Hepatocyte (in vitro differentiated cells): ENCODE measurements at places on chromosomes 6 and 20. TPM values are rescaled to one million over a fixed set of nuclear protein-coding genes. Genes with fewer than 3 reads are reported as not detected.

GRCh38 chr20:36670665-36671357 is 24.8 kb upstream of the SLA2 start:
- DNase-seq = peak; percentile 34

- no peak for DNase-seq
Measured at GRCh38 chr20:48919336-48919881, 2.1 kb upstream of the ARFGEF2 start.

- no peak for DNase-seq
Measured at GRCh38 chr20:4427940-4428586, 293.6 kb upstream of the PRND start.

- DNase-seq = no peak
Measured at GRCh38 chr20:17871181-17871580, 97.4 kb downstream of the SNX5 start.

DNA sequence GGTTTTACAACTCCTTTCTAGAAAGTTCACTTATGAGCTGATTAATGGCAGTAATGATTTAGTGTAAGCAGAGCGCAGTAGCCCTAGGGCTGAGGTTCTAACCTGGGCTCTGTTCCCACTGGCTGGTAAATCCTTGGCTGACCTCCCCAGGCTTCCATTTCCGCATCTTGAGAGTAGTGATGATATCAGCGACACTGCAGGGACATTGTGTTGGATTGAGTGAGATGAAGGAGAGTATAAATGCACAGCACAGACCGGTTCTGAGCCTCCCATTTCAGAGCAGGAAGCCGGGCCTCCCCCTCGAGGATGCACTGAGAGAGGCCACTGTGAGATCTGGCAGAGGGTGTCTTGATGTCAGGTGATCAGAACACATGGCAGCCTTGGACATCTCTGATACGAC is 477.2 kb upstream of the SULF2 start:
- no peak for DNase-seq

GRCh38 chr6:136992113-136992512 is 52.7 kb downstream of the IL20RA start:
- no peak for DNase-seq

DNA sequence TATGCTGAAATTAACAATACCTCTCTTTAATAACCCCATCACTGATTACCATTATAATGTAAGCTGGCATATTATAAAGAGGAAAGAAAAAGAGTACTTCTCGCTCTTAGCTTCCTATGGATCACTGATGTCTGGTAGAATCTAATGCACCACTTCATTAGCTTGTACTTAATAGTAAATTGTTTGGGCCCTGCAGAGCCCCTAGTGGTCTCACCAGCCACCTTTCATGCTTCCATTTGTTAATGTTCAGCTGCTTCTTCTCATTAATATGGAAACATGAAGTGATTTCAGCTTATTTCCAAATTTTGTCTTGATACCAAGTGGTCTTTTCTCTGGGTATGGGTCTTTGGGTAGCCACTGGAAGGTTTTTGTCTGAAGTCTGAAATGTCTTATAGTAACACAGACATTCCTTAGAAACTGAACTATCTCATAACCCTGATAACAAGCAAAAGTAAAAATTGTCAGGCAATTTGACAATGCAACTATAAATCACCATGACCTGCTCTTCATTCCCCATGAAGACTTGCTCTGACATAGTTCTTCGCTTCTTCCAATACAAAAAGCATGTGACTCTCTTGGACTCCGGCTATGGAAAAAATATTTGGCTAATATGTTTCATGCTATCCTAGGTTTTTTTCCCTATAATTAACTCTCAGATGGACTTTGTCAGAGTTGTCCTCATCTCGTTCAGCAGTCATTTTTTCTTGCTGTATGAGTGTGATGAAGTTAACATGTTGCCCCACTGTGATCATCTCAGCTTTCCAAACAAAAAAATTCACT is 395.8 kb upstream of the MARCKS start:
- no peak for DNase-seq

DNA sequence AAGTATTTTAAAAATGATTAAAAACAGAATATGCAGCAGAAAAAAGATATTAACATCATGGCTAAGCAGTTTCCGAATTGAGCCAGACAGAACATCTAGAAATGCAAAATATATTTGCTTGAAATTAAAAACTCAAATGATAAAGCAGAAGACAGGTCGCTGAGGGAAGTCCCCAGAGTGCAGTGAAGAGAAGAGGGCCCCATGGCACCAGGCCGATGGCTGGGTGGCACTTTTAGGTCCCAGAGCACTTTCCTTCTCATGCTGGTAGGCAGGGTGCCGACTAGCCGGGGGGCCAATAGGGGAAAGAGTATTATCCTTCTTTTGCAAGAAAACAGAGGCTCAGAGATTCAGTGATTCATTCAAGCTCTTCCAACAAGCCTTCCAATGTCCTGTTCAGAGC is 58.9 kb downstream of the MYH7B start:
- DNase-seq = no peak

DNA sequence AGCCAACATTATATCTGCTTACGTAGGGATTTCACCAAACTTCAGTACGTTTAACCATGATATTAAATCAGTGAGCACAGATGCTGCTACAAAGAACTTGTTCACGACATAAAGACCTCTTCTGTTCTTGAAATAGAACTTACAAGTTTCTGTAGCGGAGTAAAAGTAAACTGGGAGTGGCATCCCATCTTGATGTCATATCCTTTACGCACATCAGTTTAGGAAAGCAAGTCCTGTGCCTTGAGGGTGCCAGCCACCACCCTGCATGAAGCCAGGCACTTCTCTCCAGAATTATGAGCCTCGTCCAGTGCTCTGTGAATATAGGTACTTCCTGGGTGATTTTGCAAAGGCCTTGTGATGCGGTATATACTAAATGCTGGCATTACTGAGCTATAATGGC is 122.6 kb downstream of the BTBD3 start:
- no peak for DNase-seq

GRCh38 chr6:35086636-35087360 is 54.3 kb downstream of the TCP11 start:
- DNase-seq = no peak

DNA sequence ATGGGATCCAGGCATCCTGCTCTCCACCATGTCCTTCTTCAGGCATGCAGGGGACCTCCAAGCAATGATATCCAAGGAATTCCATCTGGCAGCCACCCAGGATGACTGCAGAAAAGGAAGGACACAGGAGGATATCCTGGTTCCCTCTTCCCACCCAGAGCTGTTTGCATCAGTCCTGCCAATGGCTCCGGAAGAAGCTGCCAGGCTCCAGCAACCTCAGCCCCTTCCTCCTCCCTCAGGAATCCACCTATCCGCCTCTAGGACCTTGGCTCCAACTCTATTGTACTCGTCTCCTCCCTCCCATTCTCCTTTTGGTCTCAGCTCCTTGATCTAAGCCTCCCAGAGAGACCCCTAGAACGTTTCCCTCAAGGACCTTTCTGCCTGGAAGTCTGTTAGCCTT is 733 bp upstream of the PSORS1C2 start:
- no peak for DNase-seq

GRCh38 chr6:12458558-12458957 is 168.4 kb downstream of the EDN1 start:
- DNase-seq = no peak

GRCh38 chr20:10708351-10709185 is 34.8 kb upstream of the JAG1 start:
- DNase-seq = peak; percentile 32

DNA sequence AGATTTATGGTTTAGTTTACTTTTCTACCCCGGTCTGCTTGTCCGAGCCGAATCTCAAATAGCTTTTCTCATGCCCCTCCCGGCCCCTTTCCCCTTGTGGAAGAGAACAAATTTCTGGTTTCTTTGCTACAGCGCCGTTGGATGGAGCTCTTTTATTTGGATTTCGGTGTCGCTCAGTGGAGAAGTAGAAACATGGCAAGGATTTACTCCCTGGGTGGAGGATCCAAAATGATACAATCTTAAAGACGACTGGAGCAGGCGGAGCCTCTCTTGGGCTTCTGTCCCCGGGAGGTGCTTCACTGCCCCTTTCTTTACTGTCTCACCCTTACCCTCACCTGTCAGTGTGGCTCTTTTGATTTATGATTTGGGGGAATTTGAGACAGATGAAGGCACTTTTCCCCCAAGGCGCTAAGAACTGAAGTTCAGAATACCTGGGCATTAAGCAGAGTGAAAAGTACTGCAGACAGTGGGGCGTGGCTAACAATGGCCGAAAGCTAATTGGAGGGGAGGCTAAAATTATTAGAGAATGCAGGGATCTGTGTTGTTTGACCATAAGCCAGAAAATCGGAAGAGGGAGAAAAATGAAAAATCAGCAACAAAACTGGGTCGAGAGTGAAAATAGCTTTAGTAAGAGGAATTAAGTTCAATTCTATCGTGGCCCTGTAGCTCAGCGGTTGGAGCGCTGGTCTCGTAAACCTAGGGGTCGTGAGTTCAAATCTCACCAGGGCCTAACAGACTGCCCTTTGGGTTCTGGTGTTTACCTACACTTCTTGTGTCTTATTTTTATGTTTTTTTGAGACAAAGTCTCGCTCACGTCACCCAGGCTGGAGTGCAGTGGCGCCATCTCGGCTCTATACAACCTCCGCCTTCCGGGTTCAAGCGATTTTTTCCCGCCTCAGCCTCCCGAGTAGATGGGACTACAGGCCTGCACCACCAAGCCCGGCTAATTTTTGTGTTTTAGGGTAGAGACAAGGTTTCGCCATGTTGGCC is 145.1 kb upstream of the ZNF184 start:
- DNase-seq = peak; percentile 65

- DNase-seq = no peak
Measured at GRCh38 chr20:11556410-11556809, 361.3 kb upstream of the BTBD3 start.

Gene CAGE1
- 0.17 TPM in 1 of 2 replicates, not detected in the other for total RNA-seq

Gene OR12D2
- not detected in 2 replicates for total RNA-seq

Gene ANKRD6
- total RNA-seq = 20.9 and 30.2 TPM in 2 replicates

Gene HCK
- 0.44 and 2.2 TPM in 2 replicates for total RNA-seq

Gene KHDC1L
- not detected in 2 replicates for total RNA-seq

Gene SAPCD1
- total RNA-seq = 1.4 and 4.1 TPM in 2 replicates

Gene FAM83C
- not detected in 2 replicates for total RNA-seq

Gene CSTF1
- 34.8 and 38.6 TPM in 2 replicates for total RNA-seq

Gene OOEP
- total RNA-seq = not detected in 2 replicates
